SK-N-DZ (cell line): ENCODE measurements at places on chromosomes 12 and 14.
A peak's percentile ranks its signal among the peaks of the same experiment; 100 is the strongest.

GRCh38 chr14:65297744-65298143, 114.8 kb upstream of the FUT8 start:
- no peak for DNase-seq

DNA sequence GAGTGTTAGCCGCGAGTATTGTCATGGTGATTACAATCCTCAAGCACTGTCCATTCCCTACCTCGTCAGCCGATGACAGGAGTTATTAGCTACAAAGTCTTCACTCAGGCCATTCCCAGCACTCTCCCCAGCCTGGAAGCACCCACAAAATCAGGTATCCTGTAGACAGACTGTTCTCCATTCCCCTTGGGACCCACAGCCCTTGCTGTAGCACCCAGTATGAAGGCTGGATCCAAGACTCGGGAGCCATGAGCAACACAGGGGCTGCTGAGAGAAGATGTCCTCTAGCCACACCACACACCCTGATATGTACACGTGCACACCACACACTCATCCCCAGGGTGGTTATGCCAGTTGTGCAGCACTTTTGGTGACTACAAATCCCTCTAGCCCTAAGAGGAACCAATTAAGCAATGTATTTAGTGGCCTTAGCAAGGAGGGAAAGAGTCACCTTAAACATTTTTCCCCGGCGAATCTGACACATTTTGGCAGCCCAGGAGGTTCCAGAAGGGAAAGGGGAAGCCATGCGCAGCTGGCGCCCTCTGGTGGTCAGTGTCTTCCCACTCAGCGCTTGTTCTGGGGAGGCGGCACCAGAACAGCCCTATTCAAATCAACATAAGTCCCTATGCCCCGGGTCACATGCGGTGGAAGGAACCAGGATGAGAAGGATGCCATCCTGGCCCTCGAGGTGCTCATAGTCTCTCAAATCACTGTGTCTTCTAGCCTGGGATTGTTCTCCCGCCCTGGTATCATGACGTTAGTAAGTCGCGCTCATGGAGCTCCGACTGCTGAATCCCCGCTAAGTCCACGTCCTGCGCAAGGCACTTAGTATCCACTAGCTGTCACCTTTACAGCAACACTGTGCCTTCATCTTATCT, 96.9 kb downstream of the GCH1 start:
- DNase-seq = peak; percentile 77

DNA sequence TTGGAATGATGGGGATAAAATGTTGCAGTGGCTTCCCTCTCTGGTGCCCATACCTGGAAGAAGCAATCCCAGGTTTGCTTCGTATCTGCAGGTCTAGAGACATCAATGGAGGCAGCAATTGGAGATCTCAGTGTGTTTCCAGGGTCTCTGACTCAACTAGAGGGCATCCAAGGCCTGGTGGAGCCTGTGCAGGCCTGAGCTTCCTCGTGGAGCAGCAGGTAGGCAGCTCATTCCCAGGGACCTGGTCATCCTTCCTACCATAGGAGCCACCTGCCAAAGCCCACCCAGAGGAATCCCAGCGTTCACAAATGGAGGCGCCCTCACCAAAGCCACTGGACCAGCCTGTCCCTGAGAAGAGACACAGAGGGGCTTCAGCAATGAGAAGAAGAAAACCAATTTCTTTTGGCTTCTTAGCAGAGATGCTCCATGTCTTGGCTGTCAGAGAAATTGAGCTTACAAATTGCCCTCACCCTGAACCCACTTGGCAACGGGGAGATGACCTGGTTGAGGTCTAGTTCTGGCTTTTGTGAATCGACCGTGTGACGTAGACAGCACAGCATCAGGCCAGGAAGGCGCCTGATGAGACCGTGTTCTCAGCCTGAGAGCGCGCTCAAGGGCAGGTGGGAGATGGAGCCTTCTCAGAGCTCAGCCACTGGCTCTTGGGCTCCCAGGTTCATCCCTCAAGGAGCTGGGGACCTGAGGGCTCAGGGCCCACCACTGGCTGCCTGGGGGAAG, 283.6 kb downstream of the DPF3 start:
- no peak for DNase-seq

GRCh38 chr14:104883681-104884361, 18.8 kb downstream of the CEP170B start:
- DNase-seq = no peak

- no peak for DNase-seq
Measured at GRCh38 chr12:121883315-121883660, 5.3 kb upstream of the PSMD9 start.

GRCh38 chr12:22738945-22739344, 114.0 kb downstream of the ETNK1 start:
- DNase-seq = no peak
